ENCODE measurements at places on chromosomes 16 and 17.

DNA sequence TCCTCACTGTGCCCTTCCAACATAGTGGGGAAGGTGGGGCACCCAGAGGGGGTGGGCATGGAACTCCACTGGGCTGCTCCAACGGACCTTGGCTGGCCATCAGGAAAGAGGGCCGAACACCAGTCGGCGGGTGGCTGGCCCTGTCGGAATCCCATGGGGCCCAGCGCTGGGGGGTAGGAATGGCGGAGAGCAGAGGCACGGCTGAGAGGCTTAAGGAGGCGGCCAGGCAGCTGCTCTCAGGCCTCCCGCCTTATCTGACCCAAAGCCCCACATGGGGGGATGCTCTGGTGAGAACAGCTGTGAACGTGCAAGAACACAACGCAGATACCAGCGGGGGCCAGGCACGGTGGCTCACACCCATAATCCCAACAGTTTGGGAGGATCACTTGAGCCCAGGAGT is 4.4 kb upstream of the MYO1C start:
- no peak for DNase-seq

GRCh38 chr16:1323296-1324239 is 9.9 kb upstream of the BAIAP3 start:
- no peak for DNase-seq

DNA sequence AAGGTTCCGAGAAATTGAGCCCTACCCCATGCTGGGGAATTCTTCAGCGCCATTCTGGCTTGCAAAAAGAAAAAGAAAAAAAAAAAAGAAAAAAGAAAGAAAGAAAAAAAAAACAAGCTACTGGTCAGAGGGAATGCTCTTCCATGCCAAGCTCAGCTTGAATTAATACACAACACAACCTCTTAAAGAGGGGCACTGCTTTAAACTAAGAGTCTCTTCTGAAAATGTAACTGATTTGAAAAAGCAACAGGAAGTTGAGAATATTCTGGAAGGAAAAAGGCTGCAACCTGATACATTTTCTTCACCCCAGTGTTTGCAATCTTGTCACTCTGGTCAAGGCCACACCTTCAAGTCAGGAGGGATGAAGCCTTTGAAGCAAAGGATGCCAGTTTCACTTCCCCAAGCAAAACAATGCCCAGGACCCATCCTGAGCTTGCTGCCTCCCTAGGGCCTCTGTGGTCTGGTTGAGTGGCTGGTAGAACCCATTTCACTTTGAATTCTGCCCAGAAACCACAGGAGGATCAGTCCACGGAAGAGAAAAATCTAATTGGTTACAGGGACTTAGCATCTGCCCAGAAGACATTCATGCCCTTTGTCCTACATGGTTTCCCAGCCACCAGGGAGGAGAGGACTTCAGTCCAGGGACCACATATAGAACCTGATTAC is 389.7 kb downstream of the SOX9 start:
- DNase-seq = no peak

GRCh38 chr17:21198411-21198810 is 15.6 kb downstream of the TMEM11 start:
- DNase-seq = no peak

GRCh38 chr17:7177954-7178477 is 1.2 kb downstream of the ASGR1 start:
- peak; percentile 21 for DNase-seq

DNA sequence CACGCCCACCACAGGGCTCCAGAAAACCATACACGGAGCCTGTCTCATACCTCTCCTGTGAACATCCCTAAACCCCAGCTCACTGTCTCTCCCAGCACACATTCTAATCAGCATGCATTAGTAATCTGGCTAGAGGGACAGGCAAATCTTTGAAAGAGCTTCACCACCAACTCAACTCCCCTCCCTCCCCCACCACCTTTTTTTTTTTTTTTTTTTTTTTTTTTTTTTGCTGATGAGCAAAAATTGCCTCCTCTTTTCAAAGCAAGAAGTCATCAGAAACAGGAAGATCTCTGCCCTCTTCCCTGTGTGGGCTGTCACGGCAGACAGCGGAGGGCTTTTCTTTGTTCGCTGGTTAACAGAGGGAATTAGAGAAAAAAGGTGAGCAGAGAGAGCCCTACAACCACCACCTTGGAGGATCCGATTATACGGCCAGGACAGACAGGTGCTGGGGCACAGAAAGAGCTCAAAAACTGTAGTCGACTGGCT is 19.9 kb downstream of the GAS7 start:
- no peak for DNase-seq

DNA sequence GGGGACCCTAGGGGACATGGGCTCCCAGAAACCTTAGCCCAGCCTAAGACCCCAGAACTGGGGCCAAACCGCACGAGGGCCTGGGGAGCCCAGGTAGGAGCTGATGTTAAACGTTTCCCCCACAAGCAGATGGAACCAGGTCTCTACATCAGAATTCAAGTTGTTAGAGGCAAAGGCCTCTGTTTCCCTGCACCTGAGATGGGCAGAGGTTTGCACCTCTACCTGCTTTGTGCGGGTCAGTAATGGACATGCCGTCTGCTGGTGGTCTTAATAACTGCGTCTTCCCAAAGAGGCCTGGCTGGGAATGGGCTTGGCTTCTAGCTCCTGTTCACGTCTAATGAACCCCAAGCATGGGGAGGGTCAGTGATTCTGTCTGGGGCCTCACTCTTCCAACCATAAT is 79.1 kb downstream of the NDE1 start:
- DNase-seq = no peak

DNA sequence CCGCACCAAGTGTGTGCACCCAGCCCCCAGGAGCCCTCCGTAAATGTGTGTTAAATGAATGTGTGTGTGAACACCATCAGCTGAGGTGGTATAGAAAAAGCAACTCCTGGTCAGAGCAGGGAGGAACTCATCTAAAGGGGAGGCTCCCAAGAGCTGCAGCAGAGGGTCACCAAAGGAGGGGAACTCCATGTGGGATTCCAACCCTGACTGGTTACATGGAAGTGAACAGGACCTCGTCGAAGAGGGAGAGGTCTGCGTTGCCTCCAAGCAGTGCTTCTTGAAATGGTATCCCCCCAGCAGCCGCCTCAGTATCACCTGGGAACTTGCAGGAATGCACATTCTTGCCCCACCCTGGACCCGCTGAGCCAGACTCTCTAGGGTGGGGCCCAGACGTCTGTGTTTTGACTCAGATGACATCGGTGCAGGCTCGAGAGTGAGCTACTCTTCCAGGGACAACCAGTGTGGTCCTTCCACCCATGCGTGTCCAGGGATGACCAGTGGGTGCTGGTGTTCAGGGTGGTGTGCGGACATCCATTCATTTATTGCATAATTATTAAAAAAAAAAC is 30.8 kb downstream of the ADCY9 start:
- no peak for DNase-seq

GRCh38 chr17:49482144-49482817 is 12.8 kb upstream of the NGFR start:
- DNase-seq = no peak

- no peak for DNase-seq
Observed at GRCh38 chr16:30491744-30492308, 19.3 kb downstream of the ITGAL start.

DNA sequence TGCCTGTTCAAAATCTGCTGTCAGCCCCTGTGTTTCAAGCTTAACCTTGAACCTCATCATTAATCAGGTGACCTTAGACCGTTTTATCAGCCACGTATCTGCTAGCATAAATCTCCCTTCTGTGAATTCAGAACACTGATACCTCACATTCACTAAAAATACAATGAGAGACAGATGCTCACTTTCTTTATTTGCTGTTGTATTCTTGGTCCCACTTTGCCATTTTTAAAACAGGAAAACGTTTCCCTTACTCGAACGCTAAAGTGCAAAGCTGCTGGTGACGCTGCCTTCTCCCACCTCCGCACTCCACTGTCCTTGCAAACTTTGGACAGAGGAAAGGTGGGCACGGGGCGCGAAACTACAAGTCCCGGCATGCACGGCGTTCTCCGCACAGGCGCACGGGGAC is 220 bp upstream of the ARHGAP44 start:
- no peak for DNase-seq

- no peak for DNase-seq
Observed at GRCh38 chr17:64223283-64223682, 39.8 kb downstream of the TEX2 start.

DNA sequence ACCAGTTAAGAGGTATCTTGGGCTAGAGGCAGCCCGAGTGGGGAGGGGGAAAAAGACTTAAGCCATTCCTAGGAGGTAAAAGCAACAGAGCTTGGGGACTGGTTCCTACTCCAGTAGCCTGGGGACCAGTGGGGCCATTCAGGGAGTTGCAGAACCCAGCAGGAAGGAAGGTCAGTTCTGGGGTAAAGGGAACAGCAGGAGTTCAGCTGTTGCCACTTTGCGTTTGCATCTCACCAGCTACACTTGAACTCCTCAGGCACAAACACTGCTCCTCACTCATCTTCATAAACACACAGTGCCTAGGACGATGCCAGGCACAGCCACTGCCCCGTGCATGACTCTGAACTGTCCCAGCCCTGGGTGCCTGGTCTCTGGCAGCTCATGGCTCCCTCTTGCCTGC is 4.0 kb downstream of the HAP1 start:
- DNase-seq = no peak

DNA sequence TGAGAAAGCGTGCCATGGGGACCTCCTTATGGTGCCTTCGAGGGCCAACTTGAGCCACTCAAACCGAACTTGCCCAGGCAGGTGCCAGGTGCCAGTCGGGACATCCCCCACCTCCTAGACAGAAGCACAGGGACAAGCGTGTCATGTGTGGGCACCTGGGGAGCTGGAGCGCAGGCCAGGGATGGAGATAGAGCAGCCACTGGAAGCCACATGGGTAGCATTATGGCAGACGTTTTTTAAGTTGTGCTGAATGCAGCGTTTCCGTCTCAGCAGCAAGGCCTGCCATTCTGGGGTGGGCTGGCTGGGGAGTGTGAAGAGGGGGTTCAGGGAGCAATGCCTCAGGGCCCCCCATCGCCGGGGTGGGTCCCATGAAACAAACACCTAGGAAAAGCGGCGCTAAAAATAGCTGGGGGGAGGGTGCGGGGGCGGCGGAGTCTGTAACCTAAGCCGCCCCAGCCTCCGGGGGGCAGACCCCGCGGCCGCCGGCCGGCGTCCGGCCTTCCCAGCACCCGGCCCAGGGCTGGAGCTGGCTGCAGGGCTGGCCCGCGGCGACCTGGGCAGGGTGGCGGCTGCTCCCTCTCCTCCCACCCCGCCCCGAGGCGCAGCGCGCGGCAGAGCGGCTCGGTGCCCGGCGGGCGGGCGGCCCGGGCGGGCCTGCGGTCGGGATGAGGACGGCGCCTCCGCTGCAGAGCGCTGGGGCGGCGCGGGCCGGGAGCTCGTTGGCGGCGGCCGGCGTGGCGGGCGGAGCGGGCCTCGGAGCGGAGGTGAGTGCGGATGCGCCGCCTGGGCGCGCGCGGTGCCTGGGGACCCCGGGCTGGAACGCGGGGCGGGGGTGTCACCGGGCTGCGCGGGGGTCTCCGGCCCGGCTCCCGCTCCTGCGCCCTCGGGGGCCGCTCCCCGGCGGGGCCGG is at the start of gene ZNF469:
ZNF469 (plus strand) TSS at position 469 of the 910 bp plus-strand sequence. CDS start 44,512 bp downstream, outside the sequence.
- DNase-seq = no peak

- no peak for DNase-seq
Observed at GRCh38 chr16:65062736-65063583, 58.9 kb downstream of the CDH11 start.

- no peak for DNase-seq
Observed at GRCh38 chr16:1908983-1909382, 9.2 kb downstream of the HS3ST6 start.

GRCh38 chr17:8160741-8161221 is 2.0 kb downstream of the VAMP2 start:
- DNase-seq = no peak

DNA sequence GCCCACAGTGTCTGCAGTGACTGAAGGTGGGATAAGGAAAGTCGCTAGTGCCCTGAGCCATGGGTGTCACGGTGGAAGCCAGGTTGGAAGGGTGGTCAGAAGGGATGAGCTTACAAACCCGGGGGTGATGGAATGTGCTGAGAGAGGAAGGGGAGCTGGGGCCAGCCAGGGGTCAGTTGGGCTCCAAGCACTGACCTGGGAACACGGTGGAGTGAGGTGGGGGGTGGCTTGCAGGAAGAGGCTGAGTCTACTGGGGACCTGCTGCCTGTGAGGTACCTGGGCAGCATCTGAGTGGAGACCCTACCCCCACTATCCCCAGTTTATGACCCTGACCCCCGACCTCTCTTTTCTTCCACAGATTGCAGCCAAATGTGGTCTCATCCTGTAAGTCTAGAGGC is 3.1 kb downstream of the TMEM92 start:
- no peak for DNase-seq

DNA sequence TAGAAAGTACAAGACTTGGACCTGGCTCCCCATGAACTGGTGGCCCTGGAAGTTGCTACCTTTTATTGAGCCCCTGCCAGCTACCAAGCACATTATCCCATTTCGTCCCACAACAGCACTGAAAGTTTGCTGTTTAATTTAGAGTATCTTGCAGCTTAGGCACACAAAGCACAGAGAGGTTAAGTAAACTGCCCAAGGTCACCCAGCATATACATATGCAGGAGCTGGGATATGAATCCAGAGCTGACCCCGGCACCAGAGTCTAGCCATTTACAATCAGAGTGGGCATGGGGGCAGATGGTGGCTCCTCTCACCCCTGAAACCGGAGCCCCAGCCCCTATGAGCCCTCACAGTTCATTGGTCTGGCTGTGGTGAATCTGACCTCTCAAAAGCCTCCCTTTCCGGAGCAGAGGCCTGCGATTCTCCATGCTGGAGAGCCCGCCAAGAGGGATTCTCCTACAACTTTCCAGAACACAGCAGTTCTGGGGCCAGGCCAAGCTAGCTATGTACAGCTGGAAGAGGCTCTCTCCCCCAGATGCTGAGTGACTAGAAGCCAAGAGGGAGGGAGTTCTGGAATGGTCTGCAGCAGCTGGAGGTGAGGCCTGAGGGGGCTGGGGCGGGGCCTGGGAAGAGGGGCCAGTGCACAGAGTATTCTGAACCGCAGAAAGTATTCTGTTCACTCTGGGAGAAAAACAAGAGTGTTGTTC is 58.3 kb downstream of the SREBF1 start:
- DNase-seq = no peak

- DNase-seq = no peak
Observed at GRCh38 chr17:47230864-47231263, 21.7 kb downstream of the MYL4 start.

GRCh38 chr17:43312011-43312410 is 78.2 kb upstream of the RNU2-1 start:
- no peak for DNase-seq

GRCh38 chr17:4329838-4330237 is 36.6 kb downstream of the UBE2G1 start:
- DNase-seq = no peak

DNA sequence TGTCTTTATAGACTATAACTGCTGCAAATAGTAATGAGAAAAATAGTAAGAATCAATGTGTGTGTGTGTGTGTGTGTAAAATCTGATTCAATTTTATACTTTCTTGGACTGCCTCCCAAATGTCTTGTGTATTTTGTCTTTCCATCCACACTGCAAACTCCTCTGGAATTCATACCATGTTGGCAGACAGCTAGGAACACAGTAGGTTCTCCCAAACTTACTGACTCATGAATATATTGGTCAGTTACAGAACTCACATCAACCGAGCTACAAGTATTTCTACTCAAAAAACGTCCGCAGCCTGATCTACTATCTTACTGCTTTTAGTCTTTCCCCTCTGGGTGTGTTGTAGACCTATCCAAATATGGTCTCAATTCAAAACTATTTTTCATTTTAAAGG is 542.7 kb upstream of the PSMD7 start:
- DNase-seq = no peak

- no peak for DNase-seq
Observed at GRCh38 chr16:58197314-58198012, 443 bp downstream of the CSNK2A2 start.
